Fibroblast of skin of left quadriceps (primary cell): ENCODE measurements at places on chromosomes 2 and 18.

DNA sequence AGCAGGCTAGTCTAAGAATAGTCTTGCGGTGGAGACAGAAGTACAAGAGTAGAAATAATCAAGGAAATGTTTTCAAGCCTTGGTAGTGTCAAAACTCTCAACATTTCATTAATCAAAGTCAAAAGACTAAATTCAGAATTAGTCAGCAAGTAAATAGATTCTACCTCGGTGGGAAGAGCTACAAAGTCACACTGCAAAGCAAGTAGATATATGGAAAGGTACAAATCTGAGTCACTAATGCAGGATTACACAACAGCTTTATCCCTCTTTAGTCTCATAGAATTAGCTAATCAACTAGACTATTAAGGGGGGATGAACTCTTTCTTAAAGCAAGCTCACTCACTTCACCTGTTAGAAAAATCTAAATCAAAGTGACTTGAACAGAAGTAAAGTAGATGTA lies 568.7 kb upstream of the CNTNAP5 start:
- DNase-seq = no peak

- DNase-seq = peak; percentile 29
Observed at GRCh38 chr2:209638346-209638745, 133.3 kb upstream of the UNC80 start.

- DNase-seq = peak; percentile 9
Observed at GRCh38 chr2:169091761-169092519, 22.6 kb downstream of the DHRS9 start.

DNA sequence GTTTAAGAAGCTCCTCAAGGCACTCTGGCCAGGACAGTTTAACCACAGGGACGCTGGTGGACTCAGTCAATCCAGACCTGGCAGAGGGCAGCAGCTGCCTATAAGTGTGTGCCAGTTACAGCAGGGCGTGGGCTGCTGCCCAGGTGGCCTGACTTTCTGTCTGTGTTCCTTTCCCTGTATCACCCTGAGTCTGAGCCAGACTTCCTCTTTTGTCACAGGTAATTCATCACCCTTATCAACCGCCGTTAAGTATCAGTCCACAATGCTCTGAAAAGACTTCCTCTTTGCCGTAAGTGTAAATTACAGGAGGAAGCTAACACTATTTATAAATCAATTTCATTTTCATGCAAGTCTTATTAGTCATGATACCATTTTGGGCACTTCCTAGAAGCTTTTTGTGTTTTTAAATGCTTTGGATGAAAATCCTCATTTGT lies 7.0 kb downstream of the LPIN1 start:
- DNase-seq = no peak

GRCh38 chr2:25292408-25292807 lies 49.3 kb downstream of the DNMT3A start:
- DNase-seq = no peak

DNA sequence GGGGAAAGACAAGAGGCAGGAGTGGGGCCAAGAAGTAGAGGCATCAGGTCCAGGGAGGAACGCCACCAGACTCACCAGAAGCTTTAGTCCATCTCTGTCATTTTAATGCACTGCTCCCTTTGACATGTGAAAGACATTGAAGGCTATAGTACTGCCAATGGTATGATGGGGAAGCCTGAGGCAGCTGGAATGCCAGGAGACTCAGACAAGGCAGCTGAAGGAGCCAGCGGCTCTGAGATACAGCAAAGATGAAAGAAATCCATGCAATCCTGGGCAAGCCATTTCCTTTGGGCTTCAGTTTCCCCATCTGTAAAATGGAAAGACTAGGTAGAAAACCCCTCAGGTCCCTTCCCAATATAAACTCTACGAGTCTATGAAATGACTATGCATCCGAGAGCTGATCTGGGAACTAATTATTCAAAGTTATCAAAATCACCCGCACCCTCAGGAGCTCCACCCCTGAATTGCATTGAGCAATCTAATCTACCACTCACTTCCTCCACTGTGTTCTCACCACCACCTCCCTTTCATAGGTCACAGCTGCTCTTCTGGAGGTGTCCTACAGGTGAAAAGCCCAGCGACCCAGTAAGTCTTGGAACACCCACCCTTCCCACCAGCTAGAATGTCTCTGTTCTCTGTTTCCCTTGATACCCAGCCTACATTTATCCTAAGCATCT lies 3.1 kb downstream of the CXCR2 start:
- DNase-seq = no peak

GRCh38 chr2:233051241-233052149 lies 8.6 kb upstream of the INPP5D start:
- DNase-seq = no peak

DNA sequence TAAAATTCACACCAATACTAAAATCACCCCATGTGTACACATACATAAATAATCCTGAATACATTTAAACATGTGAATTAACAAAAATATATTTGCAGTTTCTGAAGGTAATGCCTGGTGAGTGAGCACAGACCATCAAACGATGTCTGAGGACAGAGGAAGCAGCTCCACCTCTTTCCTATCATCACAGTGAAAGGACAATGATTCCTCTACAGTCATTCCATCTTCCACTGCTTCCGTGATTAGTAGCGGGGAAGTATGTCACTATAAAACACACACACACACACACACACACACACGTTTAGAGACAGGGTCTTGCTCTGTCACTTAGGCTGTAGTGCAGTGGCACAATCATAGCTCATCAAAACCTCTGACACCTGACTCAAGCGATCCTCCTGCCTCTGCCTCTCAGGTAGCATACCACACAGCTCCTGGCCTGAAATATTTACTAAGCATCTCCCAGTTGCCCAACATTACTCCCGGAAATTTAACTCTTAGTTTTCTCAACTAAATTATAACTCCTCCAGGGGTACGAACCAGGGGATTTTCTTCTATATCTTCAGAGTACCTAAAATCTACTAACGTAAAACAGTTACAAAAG lies 12.8 kb downstream of the FAM210A start:
- DNase-seq = no peak

- DNase-seq = no peak
Observed at GRCh38 chr2:71000780-71001591, 6.3 kb upstream of the TEX261 start.

GRCh38 chr2:168490015-168490874 lies 34.2 kb downstream of the CERS6 start:
- DNase-seq = no peak

DNA sequence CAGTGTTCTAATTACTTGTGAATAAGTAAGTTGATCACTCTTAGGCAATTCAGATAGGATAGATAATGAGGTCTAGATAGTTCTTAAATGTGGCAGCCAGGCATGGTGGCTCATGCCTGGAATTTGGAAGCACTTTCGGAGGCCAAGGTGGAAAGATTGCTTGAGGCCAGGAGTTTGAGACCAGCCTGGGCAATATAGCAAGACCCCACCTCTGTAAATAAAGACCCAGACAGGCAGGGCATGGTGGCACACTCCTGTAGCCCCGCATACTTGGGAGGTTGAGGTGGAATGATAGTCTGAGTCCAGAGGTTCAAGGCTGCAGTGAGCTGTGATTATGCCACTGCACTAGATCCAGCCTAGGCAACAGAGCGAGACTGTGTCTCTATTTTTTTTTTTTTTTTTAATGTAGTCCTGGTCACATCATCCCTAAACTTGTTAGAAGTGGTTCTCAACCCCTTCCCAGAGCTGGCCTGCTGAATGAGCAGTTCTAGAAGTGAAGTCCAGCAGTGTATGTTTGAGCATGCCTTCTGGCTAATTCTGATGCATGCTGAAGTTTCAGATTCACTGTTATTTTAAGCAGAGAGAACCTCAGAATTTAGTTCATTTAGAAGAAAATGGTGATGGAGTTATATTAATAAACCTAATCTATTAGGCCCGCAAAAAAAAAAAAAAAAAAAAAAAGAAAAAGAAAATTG lies 306.2 kb downstream of the PRKCE start:
- DNase-seq = no peak

- no peak for DNase-seq
Observed at GRCh38 chr18:45998244-45998643, 31.1 kb upstream of the EPG5 start.

- no peak for DNase-seq
Observed at GRCh38 chr2:219416235-219416602, 2.0 kb upstream of the DES start.

GRCh38 chr2:138183705-138184104 lies 219.4 kb downstream of the HNMT start:
- DNase-seq = no peak

DNA sequence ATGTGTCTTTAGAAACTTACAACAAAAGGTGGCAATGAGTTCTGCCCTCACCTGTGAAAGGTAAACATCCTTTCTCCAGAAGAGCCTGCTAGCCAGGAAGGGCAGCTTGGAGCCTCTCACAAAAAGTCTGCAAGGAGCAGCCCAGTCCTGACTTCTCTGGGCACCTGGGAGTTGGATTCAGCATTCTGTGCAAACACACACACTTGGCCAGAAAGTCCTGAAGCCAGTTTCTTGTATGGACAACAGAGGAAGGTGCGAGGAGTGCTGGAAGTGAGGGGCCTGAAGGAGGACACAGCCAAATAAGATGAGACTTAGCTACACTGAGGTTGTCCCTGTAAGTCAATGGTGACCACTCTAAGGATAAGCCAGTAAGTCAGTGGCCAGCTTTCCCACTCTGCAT lies 52.4 kb upstream of the SLC1A4 start:
- no peak for DNase-seq

GRCh38 chr2:101361121-101361520 lies 26.2 kb downstream of the CREG2 start:
- DNase-seq = no peak

- DNase-seq = no peak
Observed at GRCh38 chr2:60364491-60364890, 189.0 kb downstream of the BCL11A start.

GRCh38 chr2:38264396-38265221 lies 112.5 kb downstream of the ATL2 start:
- peak; percentile 77 for DNase-seq

DNA sequence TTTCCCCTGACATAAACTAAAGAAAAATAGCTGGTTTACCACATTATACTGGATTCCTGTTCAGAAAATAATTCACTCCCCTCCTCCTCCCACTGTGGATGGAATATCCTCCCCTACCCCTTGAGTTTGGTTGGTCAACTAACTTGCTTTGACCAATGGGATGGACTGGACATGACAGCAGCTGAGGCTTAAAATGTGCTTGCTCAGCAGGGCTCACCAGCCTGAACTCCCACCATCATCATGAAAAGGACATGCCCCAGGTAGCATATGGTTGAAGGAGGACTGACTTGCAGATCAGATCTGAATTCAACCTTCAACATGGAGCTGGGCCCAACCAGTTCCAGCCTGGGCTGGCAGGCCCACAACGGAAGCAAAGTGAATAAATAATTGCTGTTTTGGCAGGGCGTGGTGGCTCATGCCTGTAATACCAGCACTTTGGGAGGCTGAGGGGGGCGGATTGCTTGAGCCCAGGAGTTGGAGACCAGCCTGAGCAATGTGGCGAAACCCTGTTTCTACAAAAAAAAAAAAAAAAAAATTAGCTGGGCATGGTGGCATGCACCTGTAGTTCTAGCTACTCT lies 284.4 kb downstream of the AFF3 start:
- no peak for DNase-seq

GRCh38 chr2:72913486-72914205 lies 3.7 kb upstream of the EMX1 start:
- DNase-seq = no peak

- DNase-seq = peak; percentile 64
Observed at GRCh38 chr2:145380436-145381017, 860.6 kb upstream of the ZEB2 start.

- no peak for DNase-seq
Observed at GRCh38 chr2:196252408-196253115, 81.2 kb upstream of the STK17B start.
